Chondrocyte (in vitro differentiated cells): ENCODE measurements at places on chromosomes 1 and 21. TPM values are rescaled to one million over a fixed set of nuclear protein-coding genes. Genes with fewer than 3 reads are reported as not detected.

DNA sequence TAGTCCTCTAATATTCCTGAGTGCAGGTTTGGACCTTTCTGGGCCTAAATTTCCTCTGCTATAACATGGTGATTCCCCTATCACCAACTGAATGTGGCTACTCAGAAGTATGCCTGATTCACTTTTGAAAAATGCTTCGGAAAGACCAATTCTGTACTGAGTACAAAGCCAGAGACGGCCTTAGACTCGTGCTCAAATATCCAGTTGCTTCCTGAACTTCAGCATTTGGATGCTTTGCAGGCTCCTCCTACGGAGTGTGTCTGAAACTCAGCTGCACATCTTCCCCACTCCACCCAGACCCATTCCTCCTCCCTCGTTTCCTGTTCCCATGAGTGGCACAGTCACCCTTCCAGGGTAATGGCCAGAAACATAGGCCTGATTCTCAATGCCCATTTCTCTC is 98.4 kb upstream of the GADD45A start:
- no peak for DNase-seq

- DNase-seq: no peak
Measured at GRCh38 chr1:10530756-10531495, 56.2 kb downstream of the PEX14 start.

DNA sequence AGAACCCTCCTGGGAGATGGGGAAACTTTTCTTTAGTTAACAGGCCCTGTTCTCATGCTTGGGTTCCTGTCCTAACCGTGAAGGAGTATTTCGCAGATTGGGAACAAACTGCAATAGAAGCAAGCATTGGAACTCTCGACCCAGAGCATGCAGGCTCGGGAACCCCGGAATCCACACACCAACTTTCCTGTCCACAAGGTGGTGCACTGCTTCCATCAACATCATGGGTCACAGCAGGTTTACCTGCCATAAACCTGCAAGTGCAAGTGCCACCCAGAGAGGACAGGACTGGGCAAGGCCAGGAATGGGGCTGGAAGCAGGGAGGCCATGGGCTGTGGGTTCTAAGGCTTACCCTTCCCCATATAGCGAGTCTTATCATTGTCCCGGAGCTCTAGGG is 6.9 kb downstream of the ENO1 start:
- DNase-seq: no peak

- no peak for DNase-seq
Measured at GRCh38 chr1:63413394-63413793, 46.0 kb downstream of the ALG6 start.

GPR3 gene
- total RNA-seq: 0.26 to 0.56 TPM (median 0.32 TPM) in 3 replicates

TTC34 gene
- 0.60 to 1.8 TPM (median 0.67 TPM) in 3 replicates for total RNA-seq

TMEM125 gene
- not detected in 3 replicates for total RNA-seq

CD1D gene
- not detected in 3 replicates for total RNA-seq
